ENCODE measurements at places on chromosomes 6 and 20.
A peak's percentile ranks its signal among the peaks of the same experiment; 100 is the strongest.

DNA sequence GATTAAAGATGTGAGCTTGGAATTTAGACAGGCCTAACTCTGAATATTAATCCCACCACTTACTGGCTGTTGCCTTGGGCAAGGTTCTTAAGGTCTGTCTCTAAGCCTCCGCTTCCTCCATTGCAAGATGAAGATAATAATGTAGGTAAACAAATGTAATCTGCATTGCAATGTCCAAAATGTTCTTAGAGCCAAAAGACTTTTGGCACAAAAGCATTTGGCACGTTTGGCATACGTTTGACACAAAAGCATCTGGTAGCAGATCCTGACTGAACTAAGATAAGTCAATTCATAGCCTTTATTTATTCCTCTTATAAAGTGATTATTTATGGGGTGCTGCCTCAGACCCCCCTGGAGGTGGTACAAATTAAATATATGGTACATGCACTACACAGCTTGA lies 229.9 kb upstream of the STXBP5 start:
- no peak for DNase-seq

- DNase-seq: peak; percentile 48
These were observed 43.8 kb upstream of the TMEM181 start for GRCh38 chr6:158516098-158516497.

DNA sequence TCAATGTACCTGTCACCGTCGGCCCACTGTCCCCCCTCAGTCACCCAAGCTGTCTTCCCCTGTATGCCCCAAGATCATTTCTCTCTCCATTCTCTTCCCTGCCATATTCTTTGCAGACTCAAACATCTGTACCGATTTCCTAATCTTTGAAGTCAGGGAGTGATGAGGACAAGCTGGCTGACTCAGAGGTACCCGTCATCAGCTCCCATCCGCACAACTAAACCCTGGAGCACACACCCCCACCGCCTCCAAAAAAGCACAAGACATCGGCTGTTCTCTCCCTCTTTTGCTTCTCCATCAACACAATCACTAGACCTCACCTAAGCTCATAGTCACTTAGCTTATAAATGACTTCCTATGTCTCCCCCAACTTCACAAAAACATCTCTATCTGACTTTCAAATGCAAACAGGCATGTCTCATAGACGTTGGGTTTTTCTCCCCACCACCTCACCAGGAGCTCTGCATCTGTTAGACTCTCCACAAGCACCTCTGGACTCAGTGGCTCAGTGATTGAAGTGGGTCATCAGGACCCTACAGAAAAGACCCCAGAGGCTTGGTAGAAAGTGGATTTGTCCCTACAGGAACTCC lies 11.5 kb upstream of the NFATC2 start:
- DNase-seq: no peak

GRCh38 chr6:84445068-84445467 lies 217.6 kb upstream of the CEP162 start:
- no peak for DNase-seq

DNA sequence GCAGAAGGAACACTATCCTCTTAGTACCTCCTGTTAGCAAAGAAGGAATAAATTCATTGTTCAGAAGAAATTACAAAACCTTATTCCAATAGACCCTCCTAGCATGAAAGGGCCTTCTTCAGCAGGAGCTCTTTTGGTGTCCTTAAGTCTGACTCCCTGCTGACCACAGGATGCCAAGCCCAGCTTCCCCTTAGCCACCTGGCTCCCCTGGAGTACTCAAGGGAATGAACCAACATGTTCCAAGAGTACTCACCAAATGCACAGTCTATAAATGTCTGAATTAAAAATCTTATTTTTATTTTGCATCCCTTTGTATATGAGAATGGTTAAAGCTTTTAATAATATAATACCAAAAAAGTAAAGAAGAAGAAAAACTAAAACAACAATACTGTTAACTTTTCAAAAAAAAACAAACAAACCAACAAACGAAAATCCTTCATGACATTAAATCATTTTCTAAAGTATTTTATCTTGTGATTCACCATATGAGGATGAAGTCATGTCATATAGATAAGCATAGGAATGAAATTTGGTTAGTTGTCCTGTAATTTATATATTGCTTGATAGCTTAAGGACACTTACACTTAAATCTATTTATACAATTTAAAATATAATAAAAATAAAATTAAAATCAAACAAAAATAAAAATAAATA lies 1355.1 kb downstream of the HACE1 start:
- DNase-seq: no peak

DNA sequence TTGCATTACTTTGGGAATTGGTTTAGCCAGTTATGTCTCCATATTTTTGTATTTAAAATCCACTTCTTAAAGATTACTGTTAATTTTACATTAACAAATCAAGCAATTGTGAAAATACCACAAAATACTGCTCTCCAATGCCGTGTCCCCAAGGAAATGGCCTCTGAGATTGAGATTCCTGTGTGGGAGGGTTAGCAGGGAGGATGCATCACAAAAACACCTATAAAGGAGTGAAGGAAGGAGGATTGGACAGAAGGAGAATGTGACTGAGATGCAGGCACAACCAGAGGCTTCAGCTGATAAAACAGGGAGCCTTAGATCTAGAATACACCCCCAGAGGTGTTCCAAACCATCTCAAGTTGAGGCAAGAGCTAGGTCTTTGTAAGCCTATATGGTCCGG lies 34.2 kb upstream of the NKAIN2 start:
- no peak for DNase-seq

- no peak for DNase-seq
These were observed 258.1 kb downstream of the CLIC5 start for GRCh38 chr6:45757443-45758130.

- peak; percentile 5 for DNase-seq
These were observed 1.1 kb upstream of the GRM1 start for GRCh38 chr6:146027586-146028251.

DNA sequence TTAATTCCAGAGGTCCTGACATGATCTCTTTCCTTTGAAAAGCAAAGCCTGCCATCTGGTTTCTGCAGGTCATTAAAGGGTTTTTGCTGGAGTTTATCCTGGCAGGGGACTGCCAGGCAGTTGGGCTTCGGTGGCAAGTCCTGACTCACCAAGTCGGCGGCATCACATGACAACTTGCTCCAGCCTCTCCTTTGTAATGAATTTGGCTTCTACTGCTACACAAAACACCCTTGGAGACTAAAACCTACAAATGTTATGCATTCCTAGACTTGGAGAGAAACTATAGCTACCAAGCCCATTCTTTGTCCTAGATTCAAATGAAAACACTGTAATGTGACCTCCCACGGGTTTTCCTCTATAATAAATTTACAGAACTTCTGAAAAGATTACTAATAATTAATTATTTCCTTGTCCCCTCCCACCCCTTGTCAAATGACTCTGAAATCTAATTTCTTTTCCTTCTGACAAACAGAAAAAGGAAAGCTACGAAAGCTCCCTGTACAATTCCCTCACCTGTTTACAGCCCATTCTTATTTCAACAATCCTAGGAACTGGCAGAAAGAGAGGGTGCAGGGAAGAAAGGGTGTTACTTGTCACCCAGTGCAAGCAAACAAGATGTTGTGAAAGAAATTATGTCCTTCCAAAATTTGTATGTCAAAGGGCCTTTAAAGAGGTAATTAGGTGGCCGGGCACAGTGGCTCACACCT lies 62.9 kb downstream of the QRSL1 start:
- DNase-seq: no peak

DNA sequence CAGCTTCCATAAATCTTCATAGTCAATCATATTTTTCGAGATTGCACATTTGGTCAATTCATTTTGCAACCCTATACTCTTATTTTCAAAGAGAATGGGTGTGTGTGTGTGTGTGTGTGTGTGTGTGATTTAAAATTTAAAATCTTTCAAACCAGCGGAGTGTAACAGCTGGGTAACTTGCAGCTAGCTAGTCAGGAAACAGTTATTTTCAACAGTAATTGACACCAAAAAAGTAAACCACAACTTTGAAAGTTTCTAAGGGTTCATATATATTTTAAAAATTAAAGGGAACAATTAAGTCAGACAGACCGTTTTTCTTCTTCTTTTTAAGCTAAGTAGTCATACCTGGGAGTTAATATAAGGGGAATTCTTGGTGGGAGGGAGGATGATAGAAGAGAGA lies 57.0 kb downstream of the PRR18 start:
- no peak for DNase-seq

- no peak for DNase-seq
These were observed 260.6 kb upstream of the STXBP5 start for GRCh38 chr6:146943664-146944063.

GRCh38 chr6:139592011-139592410 lies 217.6 kb upstream of the CITED2 start:
- no peak for DNase-seq

DNA sequence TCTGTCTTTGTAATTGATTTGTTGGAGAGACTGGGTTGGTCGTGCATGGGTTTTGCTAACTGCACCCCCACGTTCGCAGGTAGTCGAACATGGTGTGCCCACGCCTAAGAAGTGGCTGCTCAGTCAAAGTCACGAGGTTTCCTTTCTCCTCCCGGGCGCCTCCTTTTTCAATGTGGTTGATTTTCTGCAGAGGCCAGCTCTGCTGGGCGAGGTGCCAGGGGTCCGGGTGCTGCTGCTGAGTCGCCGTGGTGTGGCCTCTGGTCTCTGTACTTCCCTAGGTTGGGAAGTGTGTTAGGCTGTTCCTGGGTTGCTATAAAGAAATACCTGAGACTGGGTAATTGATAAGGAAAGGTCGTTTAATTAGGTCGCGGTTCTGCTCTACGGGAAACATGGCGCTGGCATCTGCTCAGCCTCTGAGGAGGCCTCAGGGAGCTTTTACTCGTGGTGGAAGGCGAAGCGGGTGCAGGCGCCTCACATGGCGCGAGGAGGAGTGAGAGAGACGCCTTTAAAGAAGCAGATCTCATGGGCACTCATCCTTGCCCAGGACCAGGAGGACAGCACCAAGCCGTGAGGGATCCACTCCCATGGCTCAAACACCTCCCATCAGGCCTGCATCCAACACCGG lies 14.1 kb downstream of the OSBPL2 start:
- no peak for DNase-seq

DNA sequence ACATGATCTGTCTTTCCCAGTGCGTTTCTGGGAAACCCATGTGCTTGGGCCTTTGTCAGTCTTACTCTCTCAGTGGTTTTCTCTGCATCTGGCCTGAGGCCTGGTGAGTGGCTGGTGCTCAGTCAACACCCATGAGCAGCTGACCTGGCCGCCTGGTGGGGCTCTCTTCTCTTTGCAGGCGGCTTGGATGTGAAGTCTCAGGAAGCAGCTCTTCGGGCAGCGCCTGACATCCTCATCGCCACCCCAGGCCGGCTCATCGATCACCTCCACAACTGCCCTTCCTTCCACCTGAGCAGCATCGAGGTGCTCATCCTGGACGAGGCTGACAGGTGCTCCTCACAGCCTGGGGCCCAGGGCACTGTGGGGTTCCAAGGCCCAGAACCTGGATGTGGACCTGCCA lies 10.8 kb downstream of the DDX27 start:
- DNase-seq: no peak

- DNase-seq: no peak
These were observed 83.8 kb upstream of the FOXQ1 start for GRCh38 chr6:1227935-1228753.

GRCh38 chr6:150874179-150874578 lies 8.7 kb downstream of the MTHFD1L start:
- no peak for DNase-seq

DNA sequence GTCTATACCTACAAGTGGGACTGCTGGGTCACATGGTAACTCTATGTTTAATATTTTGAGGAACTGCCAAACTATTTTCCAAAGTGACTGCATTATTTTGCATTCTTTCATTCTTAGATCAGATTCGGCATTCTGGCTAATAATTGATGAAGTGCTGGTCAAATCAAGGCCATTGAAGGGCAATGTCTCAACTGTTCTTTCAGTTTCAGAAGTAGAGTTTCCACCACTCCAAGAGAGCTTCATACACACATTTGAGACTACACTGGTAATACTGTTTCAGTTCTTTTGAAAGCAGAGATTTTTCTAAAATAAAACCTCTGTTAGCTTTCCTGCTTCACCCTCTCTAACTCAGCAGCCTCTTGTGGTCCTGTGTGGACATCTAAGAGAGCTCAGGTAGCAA lies 154.5 kb downstream of the CFAP61 start:
- DNase-seq: no peak

GRCh38 chr6:24547243-24547642 lies 52.5 kb downstream of the ALDH5A1 start:
- DNase-seq: no peak

DNA sequence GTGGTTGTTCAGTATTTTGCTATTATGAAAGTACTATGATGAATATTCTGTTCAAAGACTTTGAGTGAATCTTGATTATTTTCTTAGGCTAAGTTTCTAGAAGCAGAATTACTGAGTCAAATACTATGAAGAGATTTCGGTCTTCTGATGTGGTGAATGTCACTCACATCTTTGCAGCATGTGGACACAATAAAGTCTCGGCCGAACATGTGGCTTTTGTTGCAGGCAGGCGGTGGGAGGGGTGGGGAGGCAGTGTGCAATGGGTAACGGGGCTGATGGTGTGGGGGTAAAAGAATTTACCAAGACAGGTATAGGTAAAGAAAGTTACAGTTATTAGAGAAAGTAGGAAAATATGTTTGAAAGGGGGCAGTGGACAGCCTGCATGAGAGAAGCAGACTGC lies 156.4 kb upstream of the DTNBP1 start:
- no peak for DNase-seq

- no peak for DNase-seq
These were observed 44.6 kb downstream of the MAK start for GRCh38 chr6:10793695-10794094.

DNA sequence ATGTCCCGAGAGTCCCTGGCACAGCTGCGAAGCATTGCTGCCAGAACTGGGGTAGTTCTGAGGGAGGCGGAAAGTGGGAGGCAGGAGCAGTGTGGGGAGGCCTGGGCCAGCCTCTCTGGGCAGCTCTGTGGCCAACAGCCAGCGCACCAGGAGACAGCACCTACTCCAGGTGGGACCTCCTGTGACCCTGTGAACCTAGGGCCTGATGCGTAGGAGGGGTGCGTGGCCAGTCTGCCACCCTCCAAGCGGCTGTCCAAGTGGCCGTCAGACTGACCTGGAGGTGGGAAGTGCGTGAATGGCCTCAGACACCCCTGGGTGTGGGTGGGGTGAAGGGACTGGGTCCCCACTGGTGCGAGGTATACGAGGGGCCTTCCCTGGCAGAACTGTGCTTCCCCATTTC lies 15.5 kb downstream of the SS18L1 start:
- DNase-seq: no peak

- no peak for DNase-seq
These were observed 2.1 kb downstream of the MAFB start for GRCh38 chr20:40686893-40687292.

- no peak for DNase-seq
These were observed 127.9 kb downstream of the COL19A1 start for GRCh38 chr6:69994251-69994650.

DNA sequence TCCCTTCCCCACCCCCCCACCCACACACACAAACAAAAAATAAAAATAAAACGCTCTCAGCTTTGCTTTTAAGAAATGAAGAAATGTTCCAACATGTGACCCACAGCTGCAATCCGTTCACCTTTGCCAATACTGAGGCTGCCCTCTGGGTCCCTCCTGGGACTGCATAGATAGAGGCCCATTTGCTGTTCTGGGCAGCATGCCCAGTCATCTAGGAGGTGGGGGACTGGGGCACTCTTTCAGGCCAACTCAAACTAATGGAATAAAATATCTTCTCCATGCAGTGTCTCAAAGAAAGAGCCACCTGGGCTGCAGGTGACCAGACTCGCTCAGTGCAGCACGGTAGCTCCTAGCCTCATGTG lies 79.9 kb downstream of the SLC22A3 start:
- DNase-seq: no peak
